ENCODE measurements at places on chromosomes 7 and 10.
A peak's percentile ranks its signal among the peaks of the same experiment; 100 is the strongest.

- no peak for DNase-seq
Measured at GRCh38 chr7:116726713-116727431, 54.9 kb downstream of the MET start.

DNA sequence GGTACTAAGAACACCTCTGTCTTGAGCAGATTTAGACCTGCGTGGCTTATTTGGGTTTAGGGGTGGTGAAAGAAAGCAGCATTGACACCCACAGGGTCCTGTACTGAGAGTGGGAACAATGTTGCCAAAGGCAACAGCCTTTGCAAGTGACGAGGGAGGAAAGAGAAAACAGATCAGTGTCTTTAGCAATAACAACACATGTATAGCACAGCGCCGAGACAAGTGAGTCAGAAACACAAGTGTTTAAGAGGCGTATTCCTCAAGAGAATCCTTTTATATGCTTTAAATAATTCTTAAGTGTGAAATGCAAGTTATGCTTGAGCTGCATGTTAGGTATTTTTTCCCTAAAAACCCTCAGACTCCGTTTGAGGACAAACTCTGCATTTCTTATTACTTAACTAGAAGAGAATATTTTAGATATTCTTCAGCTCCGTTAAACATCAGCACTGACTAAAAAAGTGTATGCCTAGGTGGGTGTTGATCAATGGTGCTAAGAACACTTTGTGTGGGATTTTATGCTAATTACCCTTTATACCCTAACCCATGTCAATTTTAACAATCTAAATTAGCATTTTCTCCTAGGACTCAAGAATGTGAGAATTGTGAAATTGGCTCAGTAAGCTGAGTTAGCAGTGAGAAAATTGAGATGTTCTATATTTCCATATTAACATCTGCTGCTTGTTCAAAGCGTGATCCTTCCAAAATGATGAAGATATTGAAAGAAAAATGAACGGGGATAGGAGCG is 1095.4 kb upstream of the CELF2 start:
- no peak for DNase-seq

GRCh38 chr7:35370687-35371086 is 116.8 kb upstream of the TBX20 start:
- DNase-seq, result peak; percentile 100

DNA sequence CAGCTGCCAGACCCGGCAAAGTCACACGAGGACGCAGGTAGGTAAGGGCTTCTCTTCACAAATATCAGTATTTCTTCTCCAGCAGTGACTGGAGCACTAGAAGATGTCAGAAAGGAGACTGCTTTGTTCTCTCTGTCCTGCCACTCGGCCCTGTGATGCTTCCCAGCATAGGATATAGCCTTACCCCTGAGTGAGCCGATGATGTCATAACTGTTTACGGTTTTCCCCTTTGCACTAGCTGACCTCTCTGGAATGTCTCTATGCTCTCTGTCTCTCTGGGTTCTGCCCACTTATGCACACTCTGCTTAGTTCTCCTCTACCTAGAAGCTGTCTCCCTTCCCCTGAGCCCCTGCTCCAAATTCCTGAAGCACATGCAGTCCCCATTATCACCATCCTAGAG is 167.5 kb upstream of the PODXL start:
- DNase-seq, result no peak

- no peak for DNase-seq
Measured at GRCh38 chr10:6175329-6176055, 27.2 kb upstream of the PFKFB3 start.

DNA sequence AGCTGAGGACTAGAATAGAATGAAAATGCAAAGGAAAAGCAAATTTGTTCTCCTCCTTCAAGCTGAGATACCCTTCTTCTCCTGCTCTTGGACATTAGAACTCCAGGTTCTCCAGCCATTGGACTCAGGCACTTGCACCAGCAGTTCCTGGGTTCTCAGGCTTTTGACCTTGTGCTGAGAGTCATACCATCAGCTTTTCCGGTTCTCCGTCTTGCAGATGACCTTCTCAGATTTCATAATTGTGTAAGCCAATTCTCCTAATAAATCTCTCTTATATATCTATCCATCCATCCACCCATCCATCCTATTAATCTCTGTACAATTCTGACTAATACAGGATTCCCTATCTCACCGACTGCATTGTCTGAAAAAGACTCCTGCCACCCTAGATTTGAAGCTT is 108.3 kb downstream of the AHR start:
- DNase-seq, result no peak

DNA sequence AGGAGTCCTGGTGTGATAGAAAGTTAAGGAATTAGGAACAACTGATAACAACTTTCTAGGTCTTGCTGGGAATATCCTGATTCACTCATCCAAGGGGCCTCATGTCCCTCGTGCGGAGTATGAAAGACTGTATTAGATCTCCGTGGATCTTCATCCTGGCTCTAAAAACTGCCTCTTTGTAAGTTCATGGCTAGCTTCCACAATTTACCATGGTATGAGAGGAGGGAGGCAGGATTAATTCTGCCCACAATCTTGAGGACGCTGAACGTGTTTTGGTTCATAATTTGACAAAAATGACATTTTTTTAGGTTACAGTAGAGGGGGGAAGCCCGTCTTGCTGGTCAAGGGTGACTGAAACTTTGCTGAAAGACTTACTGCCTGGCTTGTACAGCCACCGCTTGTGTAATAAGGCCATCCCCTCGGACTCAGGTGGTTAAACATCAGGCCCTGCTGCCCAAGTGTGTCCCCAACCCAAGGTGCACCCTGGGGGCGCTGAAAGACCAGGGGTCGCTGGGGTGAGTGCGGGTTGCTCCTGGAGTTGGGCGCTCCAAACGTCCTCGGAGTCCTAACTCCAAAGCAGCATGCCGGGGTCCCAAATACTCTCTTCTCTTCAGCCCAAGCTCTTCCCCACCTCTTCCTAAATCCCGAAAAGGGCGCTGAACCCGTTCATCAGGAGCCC is 733 bp downstream of the HIBADH start:
- peak; percentile 11 for DNase-seq

DNA sequence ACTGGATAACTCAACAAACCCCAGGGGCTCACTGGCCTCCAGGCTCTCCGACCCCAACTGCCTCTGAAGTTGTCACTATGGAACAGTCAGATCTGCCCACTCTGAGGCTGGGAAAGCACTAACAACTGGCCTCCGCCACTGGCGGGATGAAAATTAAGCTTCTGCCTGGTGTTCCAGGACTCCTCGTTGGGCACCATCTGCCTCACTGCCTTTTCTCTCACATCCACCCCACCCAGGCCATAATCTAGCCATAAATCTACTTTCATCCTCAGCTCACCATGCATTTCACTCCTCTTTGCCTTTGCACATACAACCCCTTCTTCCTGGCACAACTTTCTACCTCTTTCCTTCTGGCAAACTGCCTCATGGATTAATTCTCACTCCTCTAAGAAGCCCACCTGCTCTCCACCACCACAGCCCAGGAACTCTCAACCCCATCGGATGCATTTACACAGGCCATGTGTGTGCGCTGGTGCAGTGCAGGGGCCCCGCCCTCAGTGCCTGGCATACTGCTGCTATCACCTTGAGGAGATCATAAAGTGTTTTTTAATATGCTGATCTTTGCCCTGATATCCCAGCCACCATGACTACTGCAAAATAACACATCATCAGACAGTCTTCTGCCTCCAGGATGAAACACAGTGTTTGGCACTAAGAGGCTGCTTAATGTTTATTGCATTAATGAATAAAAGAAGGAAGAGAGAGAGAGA is 4.0 kb downstream of the CDHR1 start:
- DNase-seq, result no peak

- no peak for DNase-seq
Measured at GRCh38 chr10:83934641-83935338, 204.5 kb upstream of the GHITM start.

DNA sequence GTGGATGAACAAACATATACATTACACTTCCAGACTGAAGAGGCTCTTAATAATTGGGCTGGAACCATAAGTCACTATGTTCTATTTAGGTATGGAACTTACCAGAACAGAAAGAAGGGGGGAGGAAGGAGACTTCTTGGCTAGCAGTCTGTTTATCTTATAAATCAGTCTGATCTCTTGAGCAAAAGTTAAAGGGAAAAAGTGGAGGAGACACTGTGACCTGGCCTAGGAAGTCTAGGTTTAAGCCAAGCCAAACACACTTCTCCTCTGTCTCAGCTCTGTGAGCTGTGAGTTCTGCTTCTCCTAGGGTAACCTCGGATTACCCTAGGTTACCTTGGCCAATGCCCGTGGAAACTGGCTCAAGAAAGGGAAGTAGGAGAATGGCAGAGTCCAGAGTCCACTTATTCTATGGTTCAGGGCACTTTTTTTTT is 95.2 kb downstream of the PFKFB3 start:
- no peak for DNase-seq

- no peak for DNase-seq
Measured at GRCh38 chr10:112461029-112461887, 14.2 kb downstream of the VTI1A start.

GRCh38 chr10:128325788-128326187 is 199.6 kb upstream of the MKI67 start:
- DNase-seq, result no peak

DNA sequence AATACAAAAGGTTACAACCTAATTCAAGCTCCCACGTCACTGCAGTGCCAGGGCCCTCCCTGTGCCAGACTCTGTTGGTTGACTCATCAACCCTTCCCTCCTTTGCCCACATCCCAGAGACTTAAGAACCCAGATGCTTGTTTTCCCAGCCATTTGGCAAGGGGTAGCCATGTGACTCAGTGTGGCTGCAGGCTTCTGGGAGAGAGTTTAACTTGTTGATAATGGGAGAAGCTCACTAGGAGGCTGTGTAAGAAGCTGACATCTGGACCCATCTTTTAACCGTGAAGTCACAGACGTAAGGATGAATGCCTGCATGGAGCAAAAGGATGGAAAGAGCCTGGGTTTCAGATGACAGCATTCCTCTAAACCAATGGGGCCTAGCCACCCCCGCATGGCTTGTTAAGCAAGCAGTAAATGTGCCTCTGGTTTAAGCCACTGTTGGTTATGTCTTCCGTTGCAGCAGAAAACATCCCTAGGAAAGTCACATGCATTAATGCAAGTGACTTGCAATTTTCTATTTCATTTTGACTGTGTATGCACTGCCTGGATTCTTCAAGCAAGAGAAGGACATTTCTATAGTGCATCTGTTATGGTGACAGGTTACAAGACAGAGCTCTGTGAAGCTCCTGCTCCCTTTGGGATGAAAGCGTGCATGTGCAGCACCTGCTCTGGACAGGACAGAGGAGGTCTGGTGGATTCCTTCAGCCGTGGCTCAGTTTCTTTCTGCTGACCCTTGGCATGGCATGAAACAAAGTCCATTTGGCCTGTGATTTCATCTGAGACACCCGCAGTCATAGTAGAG is 57.5 kb upstream of the CREB5 start:
- peak; percentile 21 for DNase-seq

- DNase-seq, result peak; percentile 91
Measured at GRCh38 chr10:103507235-103508191, 14.0 kb downstream of the NEURL1 start.

- DNase-seq, result peak; percentile 62
Measured at GRCh38 chr10:9331583-9332008, 1277.1 kb downstream of the GATA3 start.

DNA sequence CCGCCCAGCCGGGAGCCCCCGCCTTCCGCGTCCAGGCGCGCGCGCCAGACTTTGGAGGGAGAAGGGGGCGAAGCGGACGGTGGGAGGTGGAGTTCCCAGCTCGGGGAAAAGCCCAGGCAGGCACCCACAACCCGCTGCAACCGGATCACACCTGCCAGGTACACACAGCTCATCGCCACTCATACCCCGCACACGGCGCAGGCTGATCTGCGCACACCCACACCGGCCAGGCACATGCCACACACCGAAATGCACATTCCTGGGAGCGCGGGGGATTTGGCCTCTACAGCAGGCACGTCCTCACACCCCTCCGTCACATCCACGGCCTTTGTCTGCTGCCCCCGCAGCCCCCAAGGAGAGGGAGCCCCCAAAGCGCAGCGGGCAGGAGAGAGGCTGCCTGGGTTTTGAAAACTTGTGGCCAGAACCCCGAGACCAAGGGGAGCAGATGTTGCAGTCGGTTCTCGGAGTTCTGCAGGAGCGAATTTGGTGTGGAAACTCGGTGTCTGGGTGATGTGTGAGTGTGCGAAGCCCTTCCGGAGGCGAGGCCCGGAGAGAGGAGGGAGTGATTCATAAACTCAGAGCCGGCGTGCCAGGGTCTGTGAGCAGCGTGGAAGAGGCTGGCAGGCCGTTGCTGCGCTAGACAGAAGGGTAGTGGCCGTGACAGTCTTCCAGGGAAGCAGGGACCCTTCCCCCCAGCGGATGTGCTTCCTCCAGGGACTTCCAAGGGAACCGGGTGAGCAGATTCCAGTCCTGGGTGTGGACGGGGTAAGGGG is 734 bp downstream of the CHST3 start:
- no peak for DNase-seq

- no peak for DNase-seq
Measured at GRCh38 chr7:26387731-26388130, 96.1 kb downstream of the SNX10 start.

- DNase-seq, result no peak
Measured at GRCh38 chr10:102580230-102580629, 64.0 kb upstream of the TRIM8 start.

- DNase-seq, result no peak
Measured at GRCh38 chr7:38977685-38978084, at the start of gene POU6F2. Gene POU6F2 (plus strand): TSS chr7:38977909. CDS start chr7:38977954, 45 bp downstream.

DNA sequence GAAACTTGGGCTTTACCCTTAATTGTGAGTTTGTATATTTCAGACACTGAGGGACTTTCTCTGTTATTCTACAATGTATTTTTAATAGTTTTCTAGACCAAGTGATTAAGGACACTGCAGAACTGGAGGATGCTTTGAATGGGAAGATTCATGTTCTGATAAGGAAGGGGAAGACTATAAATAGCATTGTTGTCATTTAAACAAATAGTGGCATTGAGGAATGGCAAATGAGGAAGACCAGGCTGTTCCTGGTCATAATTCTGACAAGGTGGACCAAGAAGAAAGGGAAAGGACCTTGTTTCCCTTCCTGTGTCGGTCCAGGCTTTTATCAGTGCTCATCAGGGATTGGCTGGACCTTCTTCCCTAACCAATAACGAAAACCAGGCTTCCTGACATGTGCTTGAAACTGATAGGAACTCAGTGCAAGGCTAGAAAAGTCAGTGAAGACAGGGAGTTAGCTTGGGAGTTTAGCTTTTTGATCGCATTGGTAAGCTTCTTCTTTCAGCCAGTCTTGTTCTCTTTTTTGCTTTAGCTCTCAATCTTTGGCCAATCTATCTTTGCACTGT is 116.2 kb downstream of the ITGA8 start:
- no peak for DNase-seq

Measured in SK-N-DZ (cell line).